Endothelial cell of umbilical vein (primary cell): ENCODE measurements at places on chromosomes 5 and 9. TPM values are rescaled to one million over a fixed set of nuclear protein-coding genes. Genes with fewer than 3 reads are reported as not detected.

- DNase-seq, result no peak
- H3K27ac ChIP-seq, result no peak overlapping the region
- H3K4me1 ChIP-seq, result no peaks in the 10 kb centered on the region
- H3K4me3 ChIP-seq, result no peak overlapping the region
Measured at GRCh38 chr5:82252744-82253143, 25.4 kb downstream of the RPS23 start.

DNA sequence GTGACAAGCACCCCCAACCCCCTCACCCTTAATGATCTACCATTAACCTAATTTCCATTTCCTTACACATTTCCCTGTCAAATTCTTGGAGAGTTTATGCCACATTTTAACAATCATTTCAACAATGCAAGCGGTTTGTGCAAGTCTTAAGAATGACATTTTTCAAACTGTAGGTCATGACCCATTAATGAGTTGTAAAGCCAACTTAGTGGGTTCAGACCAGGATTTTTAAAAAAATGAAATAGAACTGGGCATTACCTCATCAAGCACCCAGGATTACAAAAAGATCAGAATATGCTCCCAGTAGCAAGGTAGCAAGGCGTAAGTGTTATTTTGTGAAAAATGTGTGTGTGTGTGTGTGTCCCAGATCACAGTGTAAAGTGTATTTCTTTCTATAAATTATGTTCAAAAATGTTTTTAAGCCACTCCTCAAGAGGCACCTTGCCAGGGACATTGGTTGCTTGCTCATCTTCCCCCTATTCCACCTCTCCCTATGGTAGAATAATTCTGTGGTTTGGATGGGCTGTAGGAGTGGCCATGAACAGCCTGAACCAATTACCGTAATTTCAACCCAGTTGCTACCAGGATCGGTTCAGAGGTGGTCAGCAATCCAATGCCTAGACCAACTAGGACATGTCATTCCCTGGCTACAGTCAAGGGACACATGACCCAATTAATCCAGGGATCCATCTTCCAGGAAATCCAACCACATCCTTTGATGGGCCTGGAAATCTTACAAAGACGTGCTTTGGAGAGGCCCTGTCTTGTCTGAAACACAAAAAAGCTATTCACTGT lies 14.4 kb upstream of the TGFBR1 start:
- H3K27me3 ChIP-seq, result no peaks in the 10 kb centered on the region
- no peak for DNase-seq
- H3K4me1 ChIP-seq, result no peaks in the 10 kb centered on the region
- no peak overlapping the region for H3K27ac ChIP-seq
- no peaks in the 10 kb centered on the region for H3K36me3 ChIP-seq
- H3K4me3 ChIP-seq, result no peak overlapping the region

DNA sequence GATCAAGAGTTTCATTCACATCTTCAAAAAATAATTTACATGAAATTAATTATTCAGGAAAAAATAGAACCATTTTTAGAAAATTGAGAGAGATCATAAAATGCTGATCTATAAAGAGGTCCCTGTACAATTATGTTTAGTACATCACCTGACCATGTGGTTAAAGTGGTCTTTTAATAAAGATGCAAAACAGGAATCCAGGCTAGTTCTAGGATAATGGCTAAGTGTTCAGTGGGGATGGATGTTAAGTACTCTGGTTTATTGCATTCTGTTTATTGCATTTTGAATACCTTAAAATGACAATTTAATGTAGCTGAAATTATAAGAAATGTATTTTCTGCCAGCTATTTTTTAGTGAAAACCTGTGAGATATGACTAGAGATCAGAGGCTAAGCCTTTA lies 72.0 kb upstream of the SMC2 start:
- no peak overlapping the region for H3K4me3 ChIP-seq
- H3K36me3 ChIP-seq, result no peaks in the 10 kb centered on the region
- DNase-seq, result no peak
- H3K27ac ChIP-seq, result no peak overlapping the region
- H3K27me3 ChIP-seq, result no peaks in the 10 kb centered on the region

GRCh38 chr9:124769549-124770358 lies 1.4 kb downstream of the NR6A1 start:
- no peak overlapping the region for H3K27ac ChIP-seq
- no peak overlapping the region for H3K4me3 ChIP-seq
- no peak for DNase-seq
- peaks cover 41% of the 10 kb centered on the region for H3K27me3 ChIP-seq

DNA sequence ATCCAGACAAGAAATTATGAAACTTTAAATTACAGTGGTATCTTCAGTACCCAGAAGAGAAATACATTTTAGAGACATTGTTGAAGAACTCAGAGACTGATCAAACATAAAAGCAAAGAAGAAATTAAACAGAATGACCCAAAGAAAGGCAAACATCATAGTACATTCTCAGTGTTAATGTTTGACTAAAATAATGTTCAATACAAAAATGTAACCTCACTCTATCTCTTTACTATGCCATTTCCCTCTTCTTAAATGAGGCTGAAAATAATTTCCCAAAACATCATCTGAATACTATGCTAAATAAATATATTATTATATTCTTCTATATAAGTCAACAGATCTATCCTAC lies 22.8 kb downstream of the TMEM161B start:
- H3K36me3 ChIP-seq, result no peaks in the 10 kb centered on the region
- no peaks in the 10 kb centered on the region for H3K4me1 ChIP-seq
- H3K27me3 ChIP-seq, result no peaks in the 10 kb centered on the region
- H3K4me3 ChIP-seq, result no peak overlapping the region
- no peak overlapping the region for H3K27ac ChIP-seq

DNA sequence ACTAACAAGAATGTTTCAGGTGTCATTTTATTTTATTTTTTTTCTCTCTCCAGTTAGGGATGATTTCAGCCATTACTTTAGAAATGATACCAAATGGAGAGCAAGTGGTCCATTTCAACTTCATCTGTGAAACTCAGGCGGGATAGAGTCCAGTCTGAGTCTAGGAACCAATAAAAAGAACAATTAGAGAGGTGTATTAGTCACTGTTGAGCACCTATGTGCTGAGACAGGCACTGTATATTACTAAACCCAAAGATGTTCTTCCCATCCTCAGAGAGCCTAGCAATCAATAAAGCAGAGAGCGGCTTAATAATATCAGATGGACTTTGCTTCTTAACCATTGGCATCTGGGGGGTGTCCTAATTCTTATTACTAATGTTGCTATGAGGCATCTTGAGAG lies 410.3 kb upstream of the SLC24A2 start:
- DNase-seq, result no peak
- no peaks in the 10 kb centered on the region for H3K4me1 ChIP-seq
- H3K36me3 ChIP-seq, result no peaks in the 10 kb centered on the region
- no peak overlapping the region for H3K27ac ChIP-seq
- H3K4me3 ChIP-seq, result no peak overlapping the region

DNA sequence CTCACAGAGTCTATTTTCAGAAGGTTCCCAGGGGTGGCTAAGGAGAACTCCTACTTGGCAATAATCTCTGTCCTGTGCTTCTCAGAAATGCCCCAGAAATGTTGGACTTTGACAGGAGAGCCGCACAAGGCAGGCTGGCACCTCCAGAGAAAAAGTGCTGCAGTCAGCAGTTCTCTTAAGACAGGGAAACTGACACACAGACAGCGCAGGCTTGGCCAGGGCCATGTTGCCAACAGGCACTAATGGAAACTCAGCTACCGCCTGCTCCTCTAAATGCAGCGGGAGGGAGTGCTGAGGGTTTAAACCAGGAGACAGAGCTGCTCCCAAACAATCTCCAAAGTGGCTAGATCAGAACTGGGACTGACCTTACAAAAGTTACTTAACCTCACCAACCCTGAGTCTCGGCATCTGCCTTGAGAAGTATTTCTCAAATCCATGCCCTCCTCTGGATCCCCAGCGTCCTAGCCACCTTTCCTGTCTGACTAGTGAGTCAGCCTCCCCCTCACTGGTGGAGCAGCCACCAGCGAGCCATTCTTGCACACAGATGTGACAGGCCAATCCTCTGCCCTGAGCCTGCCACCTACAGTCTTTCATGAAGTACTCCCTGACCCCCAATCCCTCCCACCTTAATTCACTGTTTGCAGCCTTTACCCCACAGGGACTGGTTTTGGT lies 186.4 kb downstream of the CDK5RAP2 start:
- H3K4me1 ChIP-seq, result no peaks in the 10 kb centered on the region
- no peak overlapping the region for H3K4me3 ChIP-seq
- H3K27ac ChIP-seq, result no peak overlapping the region
- DNase-seq, result no peak

GRCh38 chr5:61869333-61869732 lies 436.7 kb upstream of the KIF2A start:
- no peak overlapping the region for H3K27ac ChIP-seq
- no peaks in the 10 kb centered on the region for H3K36me3 ChIP-seq
- no peak overlapping the region for H3K4me3 ChIP-seq
- DNase-seq, result no peak

DNA sequence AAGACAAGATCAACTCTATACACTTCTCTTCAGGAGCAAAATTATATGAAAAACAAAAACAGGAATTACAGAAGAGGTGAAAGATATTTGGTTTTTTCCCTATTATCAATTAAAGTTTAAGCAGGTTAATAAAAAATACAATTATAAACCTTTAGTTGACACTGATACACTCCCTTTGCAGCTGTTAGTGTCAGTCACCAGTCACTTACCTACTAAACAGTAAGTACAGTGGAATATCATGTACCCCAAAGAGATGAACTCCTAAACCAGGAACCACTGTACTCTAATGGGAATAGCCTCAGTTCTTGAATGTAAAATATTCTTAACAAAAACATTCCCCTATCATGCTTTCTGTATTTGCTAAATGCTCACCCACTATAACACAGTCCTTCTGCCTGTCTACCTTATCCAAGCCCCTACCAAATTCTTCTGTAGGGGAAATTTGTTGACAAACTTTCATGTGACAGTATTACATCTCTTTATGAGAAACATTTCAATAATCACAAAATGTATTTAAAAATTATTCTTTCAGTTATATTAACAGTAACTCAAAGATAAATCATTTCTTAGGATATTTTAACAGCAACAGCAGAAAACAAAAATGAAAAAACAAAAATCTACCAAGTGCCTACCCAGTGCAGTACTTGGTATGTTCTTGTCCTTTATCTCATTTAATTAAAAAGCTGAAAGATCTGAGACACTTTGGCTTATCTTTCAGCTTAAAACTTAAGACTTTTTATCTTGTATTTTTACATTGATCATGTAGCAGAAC lies 212.8 kb downstream of the MLLT3 start:
- H3K27me3 ChIP-seq, result no peaks in the 10 kb centered on the region
- H3K36me3 ChIP-seq, result no peaks in the 10 kb centered on the region
- H3K4me1 ChIP-seq, result no peaks in the 10 kb centered on the region

DNA sequence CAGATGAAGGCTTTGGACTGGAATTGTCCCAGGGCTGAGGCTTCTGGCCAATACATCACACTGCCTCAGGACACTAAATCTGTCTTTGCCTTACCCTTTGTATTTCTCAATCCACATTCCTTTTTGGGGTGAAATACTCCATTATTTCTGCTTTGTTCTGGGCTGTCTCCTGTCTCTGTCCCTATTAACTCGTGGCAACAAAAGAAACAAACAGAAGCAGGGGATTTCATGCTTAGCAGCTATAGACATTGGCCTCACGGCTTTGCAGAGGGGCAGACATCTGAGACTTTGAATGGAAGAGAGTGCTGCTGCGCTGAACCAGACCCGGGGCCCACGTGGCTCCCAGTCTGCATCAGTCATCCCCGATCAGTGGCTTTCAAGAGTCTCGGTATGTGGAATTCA lies 129.7 kb downstream of the ARL15 start:
- no peaks in the 10 kb centered on the region for H3K4me1 ChIP-seq
- no peak overlapping the region for H3K27ac ChIP-seq
- no peak overlapping the region for H3K4me3 ChIP-seq
- H3K36me3 ChIP-seq, result no peaks in the 10 kb centered on the region
- no peak for DNase-seq

DNA sequence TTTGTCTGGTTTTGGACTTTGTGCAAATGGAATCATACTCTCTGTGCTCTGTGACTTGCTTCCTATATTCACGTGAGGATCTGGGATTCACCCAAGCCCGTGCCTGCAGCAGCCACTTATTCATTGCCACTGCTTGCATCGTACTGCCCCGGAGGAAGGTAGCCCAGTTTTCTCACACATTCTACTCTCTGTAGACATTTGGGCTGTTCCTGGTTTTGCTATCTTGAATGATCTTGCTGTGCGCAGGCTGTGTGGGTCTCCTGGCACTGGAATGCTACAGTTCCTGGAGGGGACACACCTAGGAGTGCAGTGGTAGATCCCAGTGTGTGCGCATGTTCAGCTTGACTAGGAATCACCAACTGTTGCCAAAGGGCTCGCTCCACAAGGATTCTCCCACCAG lies 99.2 kb upstream of the BOD1 start:
- no peaks in the 10 kb centered on the region for H3K27me3 ChIP-seq
- no peak for DNase-seq
- H3K4me3 ChIP-seq, result no peak overlapping the region
- H3K4me1 ChIP-seq, result peaks cover 6% of the 10 kb centered on the region

GRCh38 chr9:99085949-99086948 lies 18.7 kb upstream of the TGFBR1 start:
- H3K4me1 ChIP-seq, result no peaks in the 10 kb centered on the region
- peaks cover 2% of the 10 kb centered on the region for H3K27me3 ChIP-seq
- no peaks in the 10 kb centered on the region for H3K36me3 ChIP-seq
- DNase-seq, result peak; percentile 7
- no peak overlapping the region for H3K4me3 ChIP-seq
- no peak overlapping the region for H3K27ac ChIP-seq

Gene ARHGEF39
- 4.6 and 6.5 TPM in 2 replicates for total RNA-seq

Gene AJM1
- total RNA-seq, result 1.3 and 1.7 TPM in 2 replicates

Gene ACTBL2
- not detected in 2 replicates for total RNA-seq

Gene DRD1
- not detected in 2 replicates for total RNA-seq

Gene WWC1
- 0.44 and 0.91 TPM in 2 replicates for total RNA-seq

Gene PCDH1
- 136 and 170 TPM in 2 replicates for total RNA-seq

Gene DOCK2
- 0.62 and 4.8 TPM in 2 replicates for total RNA-seq

Gene ANKRD31
- not detected in 2 replicates for total RNA-seq
